ENCODE measurements at places on chromosomes 11 and 22. TPM values are rescaled to one million over a fixed set of nuclear protein-coding genes. Genes with fewer than 3 reads are reported as not detected.

GRCh38 chr11:93967258-93967657, 53.9 kb upstream of the HEPHL1 start:
- DNase-seq, result no peak

The OR52I2 gene
- polyA plus RNA-seq, result not detected

- no peak for DNase-seq
These were observed 5.1 kb upstream of the B4GALNT4 start for GRCh38 chr11:363948-364761.

The OR8G1 gene
- not detected for polyA plus RNA-seq

DNA sequence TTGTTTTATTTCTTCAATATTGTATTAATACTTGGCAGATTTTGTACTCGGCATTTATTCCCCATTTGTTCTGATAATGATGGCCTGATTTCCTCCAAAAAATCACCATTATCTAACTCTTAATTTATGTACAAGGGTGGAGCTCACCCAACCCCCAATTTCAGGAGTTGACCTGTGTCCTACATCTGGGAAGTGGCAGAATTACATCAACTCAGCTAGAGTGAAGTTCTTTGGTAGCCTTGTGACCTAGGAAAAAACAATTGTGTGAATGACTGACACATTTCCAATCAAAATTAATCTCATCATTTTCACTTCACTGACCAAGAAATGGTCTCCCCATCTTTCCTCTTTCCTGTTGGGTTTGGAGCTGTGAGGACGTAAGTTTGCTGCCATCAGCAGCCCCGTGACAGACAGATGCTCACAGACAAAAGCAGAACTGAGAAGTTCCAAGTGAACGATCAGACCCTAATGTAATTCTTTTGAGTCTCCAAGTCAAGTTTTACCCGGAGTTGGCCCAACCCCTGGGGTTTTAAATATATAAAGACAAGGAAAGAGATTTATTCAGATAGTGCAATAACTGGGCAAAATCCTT, 16.6 kb upstream of the MS4A6E start:
- peak; percentile 50 for DNase-seq

The NARS2 gene
- polyA plus RNA-seq, result 15.9 TPM

DNA sequence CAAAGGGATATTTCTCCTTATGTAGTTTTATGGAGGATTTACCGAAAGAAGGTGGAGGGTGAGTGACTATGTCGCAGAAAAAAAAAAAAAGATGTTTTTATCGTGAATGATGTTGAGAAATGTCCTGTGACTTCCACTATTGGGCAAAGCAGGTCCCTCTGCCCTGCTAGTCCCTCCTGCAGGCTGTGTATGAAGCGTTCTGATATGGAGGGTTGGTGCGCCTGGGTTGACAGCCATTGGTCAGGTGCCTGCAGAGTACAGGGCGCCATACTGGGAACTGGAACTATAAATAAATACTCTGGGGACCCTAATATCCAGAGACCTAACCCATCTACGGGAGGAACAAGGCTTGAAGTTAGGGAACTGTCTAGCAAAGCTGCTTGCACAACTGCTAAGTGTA, 1.5 kb downstream of the IL17RA start:
- no peak for DNase-seq

GRCh38 chr11:31645747-31646146, 136.2 kb downstream of the ELP4 start:
- no peak for DNase-seq

- no peak for DNase-seq
These were observed 12.2 kb downstream of the OR4D9 start for GRCh38 chr11:59523541-59523940.

Data from hindlimb muscle (tissue), 1 donor.